Occipital lobe (tissue), 3 donors: ENCODE measurements at places on chromosomes 6 and 20.
A peak's percentile ranks its signal among the peaks of the same experiment; 100 is the strongest.

DNA sequence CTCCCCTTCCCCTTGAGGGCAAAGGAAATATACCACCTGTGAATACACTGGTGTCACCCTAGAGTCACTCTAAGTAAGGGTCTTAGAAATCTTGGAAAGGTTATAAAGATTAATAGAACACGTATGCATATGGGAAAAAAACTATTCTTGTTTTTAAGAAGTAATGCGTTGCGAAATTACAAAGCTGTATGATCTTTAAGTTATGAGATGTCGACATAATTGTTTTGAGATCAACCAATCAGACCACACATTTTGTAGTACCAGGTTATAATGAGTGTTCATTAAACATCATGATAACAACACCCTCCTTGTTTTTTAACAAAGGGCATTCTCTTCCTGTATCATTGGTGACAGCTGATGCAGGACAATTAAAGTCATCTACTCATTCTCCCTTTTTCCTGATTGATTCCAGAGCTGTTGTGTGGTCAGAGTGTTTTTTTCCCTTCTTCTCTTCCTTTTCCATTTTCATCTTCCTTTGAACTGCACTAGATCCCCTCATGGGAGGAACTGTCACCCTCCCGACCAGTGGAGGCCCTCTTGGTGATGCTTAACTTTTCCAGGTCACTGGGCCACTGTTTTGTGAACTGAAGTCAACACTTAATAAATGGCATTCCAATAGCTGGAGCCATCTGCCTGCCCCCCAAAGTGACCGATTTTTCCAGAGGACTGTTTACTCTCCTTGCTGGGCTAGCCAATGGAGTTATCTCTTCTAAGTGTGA is 37.0 kb downstream of the PRDM1 start:
- DNase-seq: no peak

GRCh38 chr20:52936351-52937340 is 35.5 kb upstream of the TSHZ2 start:
- DNase-seq: no peak

DNA sequence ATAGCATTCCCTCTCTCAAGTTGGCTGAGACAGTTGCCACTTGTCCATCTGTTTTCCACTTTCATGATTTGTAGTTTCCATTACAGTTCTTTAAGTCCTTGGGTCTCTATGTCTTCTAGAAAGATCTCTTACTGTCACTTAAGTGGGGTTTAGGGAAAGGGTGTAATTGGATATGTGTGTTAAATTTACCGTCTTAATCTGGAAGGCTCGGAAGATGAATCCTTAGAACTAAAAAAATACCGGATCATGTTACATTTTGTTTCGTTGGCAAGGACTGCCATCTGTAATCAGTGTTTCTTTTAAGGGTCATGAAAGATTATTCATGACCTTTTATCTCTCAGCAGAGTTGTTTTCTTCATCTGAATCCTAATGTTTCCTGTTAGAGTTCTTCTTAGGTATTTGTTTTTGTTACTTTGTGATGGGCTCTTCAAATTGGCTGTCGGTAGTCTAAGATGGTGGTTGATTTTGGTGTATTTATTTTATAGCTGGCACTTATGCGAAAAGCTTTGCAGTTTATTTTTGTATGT is 21.8 kb upstream of the BTBD3 start:
- no peak for DNase-seq

- DNase-seq: no peak
Observed at GRCh38 chr20:63216849-63217471, 1.0 kb upstream of the YTHDF1 start.

DNA sequence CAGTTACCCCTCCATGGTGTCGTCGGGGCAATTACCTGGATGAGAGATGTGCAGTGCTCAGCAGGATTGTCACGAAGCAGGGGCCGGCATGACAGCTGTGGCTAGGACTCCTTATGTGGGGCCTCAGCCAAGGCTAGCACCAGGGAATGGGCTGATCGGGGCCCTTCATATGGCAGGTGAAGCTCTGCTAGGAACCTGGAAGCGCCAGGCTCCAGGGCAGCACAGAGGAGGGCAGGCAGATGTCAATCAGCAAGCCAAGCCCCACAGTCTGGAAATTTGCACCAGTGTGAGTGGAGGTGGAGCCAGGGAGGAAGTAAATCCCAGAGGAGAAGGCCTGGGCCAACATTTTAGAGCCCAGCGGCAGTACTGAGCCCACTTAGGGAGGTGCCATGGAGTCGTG is 21.2 kb downstream of the SYNDIG1 start:
- no peak for DNase-seq

GRCh38 chr6:137970368-137970767 is 103.3 kb downstream of the TNFAIP3 start:
- DNase-seq: no peak

GRCh38 chr6:2124260-2124709 is 121.1 kb downstream of the GMDS start:
- DNase-seq: no peak

DNA sequence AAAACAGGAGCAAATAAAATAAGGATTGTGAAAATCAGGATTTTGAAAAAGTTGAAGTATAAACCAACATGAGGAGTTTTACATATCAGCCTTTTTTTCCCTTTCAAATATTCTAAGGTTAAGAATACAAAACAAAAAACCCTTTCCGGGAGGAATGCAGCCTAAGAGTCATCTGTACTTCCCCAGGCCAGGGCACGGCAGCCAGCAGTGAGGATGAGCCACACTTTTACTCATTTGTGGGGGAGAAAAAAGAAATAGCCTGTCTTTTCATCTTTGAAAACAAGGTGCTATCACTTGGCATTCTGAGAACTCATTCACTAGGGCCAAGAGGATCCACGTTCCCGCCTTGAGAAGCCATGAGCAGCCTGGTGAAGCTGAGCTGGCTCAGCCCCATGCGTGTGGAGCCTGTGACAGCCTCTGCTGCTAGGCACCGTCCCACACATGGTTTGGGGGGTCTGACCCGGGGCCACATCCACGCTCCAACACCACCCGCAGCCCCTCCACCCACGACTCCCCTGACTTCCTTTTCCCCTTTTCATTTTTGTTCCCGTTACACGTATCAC is 11.2 kb downstream of the SLC22A1 start:
- DNase-seq: no peak

GRCh38 chr6:37029249-37029971 is 24.0 kb downstream of the FGD2 start:
- DNase-seq: no peak

GRCh38 chr20:49781676-49782075 is 31.0 kb upstream of the SLC9A8 start:
- DNase-seq: no peak

DNA sequence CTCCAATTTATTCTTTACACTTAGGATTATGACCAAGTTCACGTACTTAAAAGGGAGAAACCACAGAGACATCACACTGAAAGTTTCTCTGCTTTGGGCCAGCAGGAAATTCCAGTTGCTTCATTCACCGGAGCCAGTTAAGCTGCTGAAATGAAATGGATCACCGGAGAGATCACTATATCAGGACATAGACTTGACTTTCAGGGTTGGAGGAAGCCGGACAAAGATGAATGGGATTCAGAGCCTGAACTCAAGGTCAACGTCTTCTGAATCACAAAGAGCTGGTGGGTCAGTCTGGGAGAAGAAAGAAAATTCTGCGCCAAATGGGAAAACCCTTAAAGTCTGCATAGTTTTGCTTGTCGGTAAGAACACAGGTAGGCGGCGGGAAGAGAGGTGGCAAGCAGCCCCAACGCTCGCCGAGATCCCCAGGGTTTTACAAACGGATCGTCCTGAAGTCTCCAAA is 81.9 kb upstream of the CCDC28A start:
- no peak for DNase-seq

DNA sequence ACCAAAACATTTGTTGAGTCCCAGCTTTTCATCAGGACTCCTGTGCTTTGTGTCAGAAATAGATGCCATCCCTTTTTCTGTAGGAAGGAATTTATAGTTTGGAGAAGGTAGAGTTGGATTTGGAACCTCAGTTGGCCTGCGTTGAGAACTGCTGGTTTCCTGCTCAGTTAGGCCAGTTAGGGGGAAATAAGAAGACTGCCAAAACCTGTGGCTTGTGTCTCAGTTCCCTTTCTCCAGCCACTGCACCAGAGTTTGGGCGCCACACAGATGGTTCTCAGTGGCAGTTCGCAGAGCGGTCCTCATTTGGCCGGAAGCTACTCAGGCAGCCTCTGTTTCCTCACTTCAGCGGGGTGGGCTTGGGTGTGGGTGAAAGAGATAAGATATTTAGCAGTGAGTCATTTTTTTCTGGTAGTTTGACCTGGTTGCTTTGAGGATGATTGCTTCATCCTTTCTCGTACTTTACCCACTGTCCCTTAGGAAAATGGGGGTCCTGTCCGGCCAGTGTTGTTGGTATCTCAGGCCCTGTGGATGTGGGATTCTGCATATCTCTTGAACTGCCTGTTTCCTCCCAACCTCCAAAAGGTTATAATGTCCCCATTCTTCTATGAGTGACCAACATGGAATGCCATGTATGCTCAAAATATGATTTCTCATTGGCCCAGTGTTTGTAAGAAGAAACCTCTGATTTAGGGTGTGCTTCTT is 53.7 kb downstream of the JARID2 start:
- peak; percentile 17 for DNase-seq

DNA sequence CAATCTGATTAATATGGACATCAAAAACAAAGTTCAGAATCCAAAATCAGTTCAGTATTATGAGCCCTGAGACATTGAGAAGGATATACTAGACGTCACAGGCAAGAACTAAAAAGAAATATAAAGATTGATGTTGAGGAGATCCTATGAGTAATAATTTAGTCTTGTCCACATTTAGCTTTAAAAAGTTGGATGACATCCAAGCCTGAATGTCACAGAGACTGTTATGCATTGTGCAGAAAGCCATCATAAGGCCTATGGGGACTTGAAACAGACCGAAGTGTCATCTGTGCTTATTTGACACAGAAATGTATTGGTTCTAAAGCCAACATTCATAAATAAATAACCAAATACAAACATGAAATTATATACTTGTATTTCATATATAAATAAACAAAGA is 581.8 kb upstream of the MMS22L start:
- DNase-seq: no peak
